ENCODE measurements at places on chromosomes 16 and 17. TPM values are rescaled to one million over a fixed set of nuclear protein-coding genes. Genes with fewer than 3 reads are reported as not detected.

ITGB4 gene
- total RNA-seq: 0.50 TPM

KAT7 gene
- total RNA-seq: 54.1 TPM

GRIN2A gene
- total RNA-seq: under 0.01 TPM

RCVRN gene
- under 0.01 TPM for total RNA-seq

HNF1B gene
- not detected for total RNA-seq

TUBG2 gene
- 12.2 TPM for total RNA-seq

KCNJ18 gene
- not detected for total RNA-seq

CEP20 gene
- total RNA-seq: 72.0 TPM

LDHD gene
- total RNA-seq: 2.8 TPM

FOXL1 gene
- total RNA-seq: 27.3 TPM

WNK4 gene
- 0.33 TPM for total RNA-seq

SSTR5 gene
- not detected for total RNA-seq
